ENCODE measurements at places on chromosomes 4 and X.

- DNase-seq, result no peak
Observed at GRCh38 chr4:174244441-174244840, 39.0 kb downstream of the FBXO8 start.

- DNase-seq, result no peak
Observed at GRCh38 chr4:7059662-7060061, 8.2 kb downstream of the GRPEL1 start.

DNA sequence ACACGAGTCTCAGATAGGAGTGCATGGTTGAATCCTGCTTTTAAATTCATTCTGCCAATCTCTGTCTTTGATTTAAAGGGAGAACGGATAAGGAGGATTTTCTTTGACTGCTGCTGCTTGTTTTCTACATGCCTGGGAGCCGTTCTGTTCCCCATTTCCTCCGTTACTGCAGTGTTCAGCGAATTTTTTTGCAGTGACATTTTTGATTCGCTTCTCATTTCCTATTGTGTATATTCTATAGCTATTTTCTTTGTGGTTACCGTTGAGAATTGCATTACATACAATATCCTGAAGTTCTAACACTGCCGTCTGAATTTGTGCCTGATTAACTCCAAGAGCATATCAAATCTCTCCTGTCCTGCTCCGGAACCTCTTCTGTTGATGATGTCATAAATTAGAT lies 14.8 kb upstream of the MAEA start:
- no peak for DNase-seq

- no peak for DNase-seq
Observed at GRCh38 chr4:8015512-8015911, 75.9 kb upstream of the AFAP1 start.

DNA sequence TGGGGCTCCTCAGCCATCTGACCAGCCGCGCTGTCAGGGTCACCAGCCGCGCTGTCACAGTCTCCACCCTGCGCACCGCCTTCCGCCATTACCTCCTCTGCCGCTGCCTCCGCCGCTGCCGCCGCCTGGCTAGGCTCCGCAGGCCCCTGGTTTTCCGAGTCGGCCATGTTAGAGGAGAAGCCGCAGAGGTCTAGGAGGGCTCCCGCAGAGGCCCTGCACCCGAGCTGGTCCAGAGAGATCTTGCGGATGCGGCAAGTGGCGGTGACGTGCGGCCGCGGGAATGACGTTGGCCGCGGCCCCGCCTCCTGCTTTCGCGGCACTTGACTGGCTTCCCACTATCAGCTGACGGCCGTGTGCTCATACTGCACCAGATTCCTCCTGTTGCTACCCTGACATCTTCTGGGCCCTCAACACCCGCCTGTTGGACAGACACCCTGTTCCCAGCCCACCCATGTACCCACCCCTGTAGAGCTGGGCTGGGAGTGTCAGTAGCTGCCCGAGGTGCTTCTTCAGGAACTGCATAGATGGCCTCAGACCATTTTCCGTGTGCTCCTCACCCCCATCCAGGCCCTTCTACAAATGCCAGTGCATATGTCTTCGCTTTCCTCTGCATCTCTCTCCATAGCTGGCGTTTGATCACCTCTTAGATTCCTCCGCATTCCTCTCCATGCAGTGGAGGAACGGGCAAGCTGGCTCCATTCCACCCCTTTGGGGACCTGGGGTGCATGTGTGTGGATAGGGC lies at the start of gene NAP1L5:
TSS of gene NAP1L5 (minus strand) at position 242 of the 742 bp plus-strand sequence. CDS start at position 167, 75 bp downstream.
- DNase-seq, result peak; percentile 63

Data from GM12865 (cell line).